ENCODE measurements at places on chromosomes 13 and 19.

DNA sequence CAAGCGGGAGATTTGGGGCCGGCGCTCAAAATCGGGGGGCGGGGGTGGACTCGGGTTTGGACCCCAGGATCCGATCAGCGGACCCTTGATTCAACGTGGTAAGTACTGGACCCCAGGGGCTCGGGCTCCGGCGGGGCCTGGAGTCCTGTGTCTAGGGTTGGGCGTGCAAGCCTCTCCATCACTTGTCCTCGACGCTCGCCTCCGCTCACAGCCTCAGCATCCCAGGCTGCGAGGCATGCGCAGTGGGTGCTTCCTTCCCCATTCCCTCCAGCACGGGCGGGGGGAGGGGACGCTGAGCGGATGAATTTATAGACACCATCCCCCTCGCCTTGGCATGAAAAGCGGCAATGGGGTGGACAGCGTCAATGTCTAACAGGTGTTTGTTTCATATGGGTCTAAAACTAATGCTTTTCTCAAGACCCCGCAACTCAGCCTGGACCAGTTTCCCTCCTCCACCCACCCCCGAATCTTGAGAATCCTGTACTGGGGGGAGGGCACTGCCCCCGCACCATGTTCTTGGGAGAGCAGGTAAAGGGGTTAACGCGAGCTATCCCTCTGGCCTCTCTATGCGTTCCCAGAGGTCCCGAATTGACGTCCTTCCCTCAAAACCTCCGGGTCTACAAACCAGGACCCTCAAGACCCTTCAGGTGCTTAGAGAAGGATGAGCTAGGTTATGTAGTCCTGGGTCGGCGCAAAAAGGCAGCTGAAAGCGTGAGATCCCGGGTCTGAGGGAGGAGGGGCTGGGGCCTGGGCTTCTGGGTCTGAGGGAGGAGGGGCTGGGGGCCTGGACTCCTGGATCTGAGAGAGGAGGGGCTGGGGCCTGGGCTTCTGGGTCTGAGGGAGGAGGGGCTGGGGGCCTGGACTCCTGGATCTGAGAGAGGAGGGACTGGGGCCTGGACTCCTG, 579 bp downstream of the CPT1C start:
- peak; percentile 88 for DNase-seq

DNA sequence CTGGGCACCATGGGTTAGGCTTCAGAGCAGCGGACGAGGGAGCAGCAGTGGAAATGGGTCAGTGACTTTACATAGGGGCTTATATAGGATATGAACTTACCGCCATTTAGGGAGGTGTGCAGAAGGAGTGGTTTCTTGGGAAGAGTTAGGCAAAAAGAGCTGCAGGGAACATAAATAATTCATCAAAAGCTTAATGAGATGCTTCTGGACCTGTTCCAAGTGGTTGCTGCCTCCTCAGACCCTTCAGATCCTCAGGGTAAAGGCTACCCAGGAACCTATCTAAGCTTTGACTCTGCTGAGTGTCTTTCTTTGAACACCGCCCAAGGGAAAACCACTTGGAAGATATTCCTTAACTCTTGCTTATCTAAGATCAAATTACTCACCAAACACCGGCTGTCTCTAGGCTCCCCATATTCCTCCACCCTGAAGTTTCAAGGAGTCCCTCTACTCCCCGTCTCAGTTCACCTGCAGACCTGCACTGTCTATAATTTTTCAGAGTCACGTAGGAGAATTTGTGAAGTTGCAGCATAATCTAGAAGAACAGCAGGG, at the start of gene IGFL4:
TSS of gene IGFL4 (minus strand) at position 51 of the 549 bp plus-strand sequence. CDS start at position 11, 40 bp downstream.
- DNase-seq, result peak; percentile 44

DNA sequence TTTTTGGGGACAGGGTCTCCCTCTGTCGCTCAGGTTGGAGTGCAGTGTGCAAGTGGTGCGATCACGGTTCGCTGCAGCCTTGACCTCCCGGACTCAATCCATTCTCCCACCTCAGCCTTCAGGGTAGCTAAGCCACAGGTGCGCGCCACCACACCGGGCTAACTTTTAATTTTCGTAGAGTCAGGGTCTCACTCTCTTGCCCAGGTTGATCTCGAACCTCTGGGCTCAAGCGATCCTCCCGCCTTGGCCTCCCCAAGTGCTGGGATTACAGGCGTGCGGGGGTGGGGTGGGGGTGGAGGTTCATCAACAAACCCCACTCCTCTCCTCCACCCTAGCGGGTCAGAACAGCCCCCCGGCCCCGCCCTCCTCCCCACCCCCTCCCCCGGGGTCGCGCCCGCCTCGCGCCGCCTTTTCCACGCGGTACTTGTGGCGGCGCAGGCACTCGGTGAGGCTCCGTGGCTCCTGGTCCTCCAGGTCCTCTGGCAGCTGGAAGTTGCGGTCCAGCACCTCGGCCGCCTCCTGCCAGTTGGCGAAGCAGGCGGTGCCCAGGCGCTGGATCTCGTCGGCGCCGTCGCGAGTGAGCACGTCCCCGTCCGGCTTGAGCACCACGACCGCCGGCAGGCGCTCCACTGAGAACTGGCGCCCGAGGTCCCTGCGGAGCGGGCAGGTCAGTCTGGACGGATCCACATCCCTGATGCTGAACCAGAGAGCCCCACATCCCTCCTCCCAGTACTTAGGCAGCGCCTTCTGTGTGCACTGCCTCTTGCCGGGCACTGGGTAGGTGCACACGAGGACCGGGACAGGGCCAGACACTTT, 5.2 kb downstream of the NXNL1 start:
- no peak for DNase-seq

- DNase-seq, result no peak
These were observed 43.3 kb upstream of the PEPD start for GRCh38 chr19:33564836-33565338.

DNA sequence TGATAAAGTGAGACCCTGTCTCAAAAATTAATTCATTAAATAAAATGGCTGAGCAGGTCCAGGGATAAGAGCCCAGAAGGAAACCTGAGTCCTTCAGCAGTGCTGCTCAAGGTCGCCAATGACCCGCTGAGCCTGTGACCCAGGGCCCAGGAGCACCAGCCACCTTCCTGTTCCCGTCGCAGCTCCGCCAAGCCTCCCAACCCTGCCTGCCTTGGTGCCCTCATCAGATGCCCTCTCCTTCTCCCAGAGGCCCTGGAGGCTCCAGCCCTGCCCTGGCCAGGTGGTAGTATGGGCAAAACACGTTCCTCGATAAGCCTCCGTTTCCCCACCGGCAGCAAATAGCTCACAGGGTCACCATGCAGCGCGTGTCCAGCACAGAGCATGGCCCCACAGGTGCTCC, 2.6 kb downstream of the REXO1 start:
- no peak for DNase-seq

DNA sequence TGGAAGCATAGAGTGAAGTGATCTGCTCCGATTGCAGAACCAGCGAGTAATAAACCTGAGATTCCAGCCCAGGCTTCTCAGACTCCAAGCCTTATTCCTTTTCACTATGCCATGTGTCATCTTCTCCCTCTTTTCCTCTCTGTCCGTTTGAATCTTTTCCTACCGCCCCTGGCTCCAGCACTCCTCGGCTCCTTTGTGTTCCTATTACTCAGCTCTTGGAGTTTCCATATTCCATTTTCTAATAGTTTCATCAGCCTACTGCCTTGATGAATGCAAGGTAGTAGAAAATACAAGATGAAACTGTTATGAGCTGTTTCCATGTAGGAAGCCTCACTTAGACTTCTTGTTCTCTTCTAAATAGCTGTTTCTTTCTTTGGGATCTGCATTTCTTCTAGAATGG, 138.6 kb downstream of the MYO16 start:
- DNase-seq, result no peak

DNA sequence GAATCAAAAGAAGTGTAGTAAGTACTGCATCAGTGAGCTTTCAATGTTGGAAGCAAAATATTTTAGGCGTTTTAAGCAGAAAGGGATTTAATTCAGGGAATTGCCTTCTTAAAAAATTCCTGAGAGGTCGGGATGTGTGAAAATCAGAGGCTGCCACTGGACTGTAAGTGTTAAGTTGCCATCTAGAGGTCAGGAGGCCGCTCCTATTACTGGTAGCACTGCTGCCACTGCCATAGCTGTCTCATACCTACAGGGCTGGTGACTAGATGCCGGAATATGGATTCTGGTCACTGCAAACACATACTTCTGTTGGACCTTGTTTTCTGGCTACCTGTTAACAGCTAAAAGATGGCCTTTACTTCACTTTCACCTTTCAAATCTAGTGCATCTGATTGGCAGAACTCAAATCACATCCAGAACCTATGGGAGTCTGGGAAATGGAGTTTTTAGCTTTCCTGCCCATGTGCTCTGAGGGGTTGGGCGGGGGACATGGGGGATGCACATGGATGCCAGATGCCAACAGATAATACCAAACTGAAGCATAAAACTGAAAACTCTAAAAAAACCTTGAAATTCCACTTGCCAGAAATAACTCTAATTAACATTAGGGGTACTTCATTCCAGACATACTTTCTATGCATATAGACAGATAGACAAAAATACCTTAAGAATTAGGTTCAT, 29.8 kb downstream of the DGKH start:
- DNase-seq, result no peak

- DNase-seq, result no peak
These were observed 22.1 kb downstream of the ACTN4 start for GRCh38 chr19:38669552-38669951.

DNA sequence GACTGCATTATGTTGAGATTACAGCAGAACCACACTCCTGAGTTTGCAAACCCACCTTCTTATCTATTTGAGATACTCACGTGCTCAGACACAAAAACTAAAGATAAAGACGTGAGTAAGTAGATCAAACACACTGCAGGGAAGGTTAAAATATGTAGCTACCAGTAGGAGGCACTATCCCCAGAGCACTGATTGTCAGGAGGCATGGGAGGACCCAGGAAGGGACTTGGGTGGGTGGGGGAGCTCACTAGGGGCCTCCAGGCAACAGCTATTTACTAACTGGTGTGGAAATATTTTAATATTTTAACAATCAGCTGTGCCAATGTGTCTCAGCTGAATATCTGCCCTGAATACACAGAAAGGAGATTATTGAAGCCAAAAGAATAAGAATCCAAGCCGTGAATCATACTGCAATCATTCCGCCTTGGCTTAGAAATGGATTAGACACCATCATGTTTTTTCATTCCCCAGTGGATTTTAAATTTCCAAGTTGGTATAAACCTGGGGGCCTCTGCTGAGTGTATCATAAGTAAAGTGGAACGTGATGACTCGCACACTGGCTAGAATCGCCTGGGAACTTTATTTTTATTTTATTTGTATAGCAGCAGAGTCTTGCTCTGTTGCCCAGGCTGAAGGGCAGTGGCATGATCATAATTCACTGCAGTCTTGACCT, 73.2 kb upstream of the CACNA1A start:
- DNase-seq, result no peak

DNA sequence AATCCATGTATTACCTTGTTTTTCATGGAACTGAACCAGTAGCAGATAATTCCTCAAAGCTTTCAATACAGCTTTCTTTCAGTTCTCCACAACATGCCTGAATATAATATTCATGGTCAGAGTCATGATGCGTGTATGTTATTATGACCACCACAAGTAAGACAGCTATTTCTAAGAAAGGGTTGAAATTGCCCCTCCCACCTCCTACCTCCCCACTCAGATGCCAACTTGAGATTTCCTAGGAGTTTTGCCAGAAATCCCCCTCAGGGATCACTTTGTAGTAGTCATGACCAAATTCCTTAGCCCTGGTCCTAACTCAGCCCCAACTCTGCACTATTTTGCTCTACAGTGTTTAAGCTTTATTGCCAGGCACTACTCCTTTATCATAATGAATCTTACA, 69.9 kb upstream of the RAP2A start:
- no peak for DNase-seq

DNA sequence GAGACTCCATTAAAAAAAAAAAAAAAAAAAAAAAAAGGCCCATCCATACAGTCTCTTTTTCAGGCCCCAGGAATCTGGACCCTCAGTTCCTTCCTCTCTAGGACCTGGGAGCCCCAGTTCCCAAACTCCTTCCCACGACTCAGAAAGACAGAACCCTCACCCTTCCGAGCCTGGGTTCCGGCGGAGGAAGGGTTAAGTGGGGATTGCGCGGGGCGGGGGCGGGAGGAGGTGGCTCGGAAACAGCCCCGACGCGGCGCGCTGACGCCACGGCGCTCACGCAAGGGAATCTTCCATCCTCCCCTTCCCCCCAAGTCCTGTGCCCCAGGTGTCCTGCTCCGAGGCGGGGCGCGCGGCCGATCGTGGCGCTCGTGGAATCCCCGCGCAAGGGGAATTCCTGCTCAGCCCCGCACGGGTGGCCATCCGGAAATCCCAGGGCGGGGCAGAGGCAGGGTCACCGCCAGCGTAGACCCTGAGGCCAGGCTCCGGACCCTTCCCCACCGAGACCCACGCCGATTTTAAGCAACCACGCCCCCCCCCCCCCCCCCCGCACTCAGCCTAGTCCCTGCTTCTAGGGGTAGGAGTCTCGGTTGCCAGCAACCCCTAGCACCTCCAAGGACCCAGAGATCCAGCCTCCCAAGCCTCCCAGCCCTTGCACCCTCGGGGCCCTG, 659 bp downstream of the NFKBID start:
- DNase-seq, result peak; percentile 89

GRCh38 chr13:107961849-107962608, 253.3 kb downstream of the LIG4 start:
- DNase-seq, result peak; percentile 20

DNA sequence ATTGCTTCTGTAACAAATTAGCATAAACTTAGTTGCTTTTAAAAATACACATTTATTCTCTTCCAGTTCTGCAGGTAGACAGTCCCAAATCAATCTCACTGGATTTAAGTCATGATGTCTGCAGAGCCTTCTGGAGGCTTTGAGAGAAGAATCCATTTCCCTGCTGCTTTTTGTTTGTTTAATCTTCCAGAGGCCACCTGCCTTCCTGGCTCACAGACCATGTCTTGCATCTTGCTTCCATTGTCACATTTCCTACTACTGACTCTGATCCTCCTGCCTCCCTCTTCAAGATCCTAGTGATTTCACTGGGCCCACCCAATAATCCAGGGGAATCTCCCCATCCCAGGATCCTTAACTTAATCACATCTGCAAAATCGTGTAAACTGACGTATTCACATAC, 473.3 kb downstream of the ITGBL1 start:
- no peak for DNase-seq

- DNase-seq, result peak; percentile 68
These were observed 72.9 kb upstream of the UQCRFS1 start for GRCh38 chr19:29285878-29286277.

GRCh38 chr19:42942187-42942789, 5.3 kb upstream of the PSG7 start:
- DNase-seq, result peak; percentile 4

GRCh38 chr13:23776698-23777574, 112.3 kb downstream of the MIPEP start:
- no peak for DNase-seq

- DNase-seq, result no peak
These were observed 48.1 kb upstream of the SERPINE3 start for GRCh38 chr13:51291341-51291740.

DNA sequence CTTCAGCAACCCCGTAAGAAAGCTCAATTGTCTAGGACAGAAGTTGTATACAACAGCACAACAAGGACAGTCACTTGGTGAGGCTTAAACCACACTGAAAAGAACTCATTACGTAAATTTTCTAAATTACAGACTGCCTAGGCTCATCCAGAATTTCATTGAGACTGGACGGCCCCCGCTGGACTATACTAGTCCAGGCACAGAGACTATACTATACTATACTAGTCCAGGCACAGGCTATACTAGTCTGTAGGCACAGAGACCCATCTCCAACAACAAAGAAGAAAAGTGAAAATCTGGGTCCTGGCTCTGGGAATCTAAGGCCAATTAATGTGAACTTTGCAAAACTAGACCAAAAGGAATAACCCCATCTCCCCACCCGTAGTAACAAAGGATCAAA, 700 bp downstream of the ZNF816 start:
- DNase-seq, result no peak

- no peak for DNase-seq
These were observed 663.2 kb upstream of the SGCG start for GRCh38 chr13:22517544-22517943.

GRCh38 chr13:46543287-46543686, 9.7 kb upstream of the LRCH1 start:
- DNase-seq, result no peak
